ENCODE measurements at places on chromosomes 1 and 21.

DNA sequence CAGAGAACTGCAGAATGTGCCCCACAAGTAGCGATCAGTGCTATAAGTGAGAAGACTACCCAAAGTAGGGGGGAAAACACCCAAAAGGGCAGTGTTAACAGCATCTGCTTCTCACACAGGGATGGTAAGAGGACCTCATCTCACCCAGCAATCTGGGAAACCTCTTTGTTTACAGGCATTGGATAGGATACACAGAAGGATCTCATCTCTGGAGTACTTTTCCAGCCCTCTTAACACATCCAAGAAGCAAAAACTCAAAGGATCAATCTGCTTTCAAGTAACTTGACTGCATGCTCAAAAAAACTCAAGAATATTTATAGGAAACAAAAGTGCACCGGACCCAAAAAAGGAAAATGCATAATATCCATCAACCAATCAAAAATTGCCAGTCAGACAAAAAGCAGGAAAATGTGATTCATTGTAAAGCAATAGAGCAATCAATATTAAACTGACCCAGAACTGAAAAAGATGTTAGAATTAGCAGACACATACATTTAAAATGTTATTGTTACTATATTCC, 311.0 kb upstream of the CXADR start:
- DNase-seq = no peak

DNA sequence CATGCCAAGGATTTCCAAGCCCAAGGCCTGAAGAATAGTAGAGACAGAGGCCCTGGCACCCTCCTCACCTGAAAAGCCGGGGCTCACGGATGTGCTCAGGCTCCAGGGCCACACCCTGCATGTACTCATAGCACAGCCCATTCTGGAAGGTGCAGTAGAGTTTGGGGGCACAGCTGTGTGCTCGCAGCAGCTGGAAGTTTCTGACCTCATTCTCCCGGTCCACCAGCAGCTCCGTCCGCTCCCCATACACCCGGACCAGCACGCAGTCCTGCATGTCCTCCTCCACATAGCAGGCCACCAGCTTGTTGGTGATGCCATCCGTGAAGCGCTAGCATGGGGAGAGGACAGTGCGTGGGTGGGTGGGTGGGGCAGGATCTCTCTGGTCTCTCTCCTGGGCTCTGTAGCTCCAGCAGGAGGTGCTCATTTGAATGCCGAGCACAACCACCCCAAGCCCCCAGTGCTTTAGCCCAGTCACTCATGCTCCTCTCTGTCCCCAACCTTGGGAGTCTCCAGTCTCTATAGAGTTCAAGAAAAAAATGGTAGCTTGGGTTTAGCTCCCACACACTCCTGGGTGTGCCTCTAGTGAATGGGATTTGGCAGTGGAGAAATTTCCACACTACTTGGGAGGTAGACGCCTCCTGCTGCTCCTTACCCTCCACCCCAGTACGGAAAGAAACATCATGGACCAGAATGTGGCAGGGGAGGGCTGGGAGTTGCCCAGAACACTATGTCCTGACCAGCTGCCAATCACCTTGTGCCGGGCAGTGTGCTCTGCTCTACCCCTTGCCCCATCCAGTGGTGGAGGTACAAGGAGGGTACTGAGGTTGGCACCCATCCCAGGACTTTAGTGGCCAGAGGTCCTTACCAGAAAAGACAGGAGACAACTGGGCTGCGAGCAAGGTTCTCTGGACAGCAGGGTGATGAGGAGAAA, 1.9 kb downstream of the ETNK2 start:
- no peak for DNase-seq

- no peak for DNase-seq
These were observed 18.1 kb upstream of the PRDM2 start for GRCh38 chr1:13681921-13682320.

DNA sequence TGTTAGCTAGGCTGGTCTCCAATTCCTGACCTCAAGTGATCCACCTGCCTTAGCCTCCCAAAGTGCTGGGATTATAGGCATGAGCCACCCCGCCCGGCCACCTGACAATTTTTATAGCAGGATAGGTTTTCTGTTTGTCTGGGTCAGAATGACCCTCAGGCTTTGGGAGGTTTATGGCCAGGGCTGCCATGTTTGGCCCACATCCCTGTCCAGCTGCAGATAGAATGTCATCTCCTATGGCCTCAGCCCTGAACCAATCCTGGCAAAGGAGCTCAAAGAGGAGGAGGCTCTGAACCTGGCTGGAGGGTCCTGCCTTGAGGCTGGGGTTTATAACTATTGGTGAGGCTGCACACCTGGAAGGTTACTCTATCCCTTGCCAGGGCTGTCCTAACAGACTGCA, 83.0 kb downstream of the HMGB4 start:
- DNase-seq = no peak

DNA sequence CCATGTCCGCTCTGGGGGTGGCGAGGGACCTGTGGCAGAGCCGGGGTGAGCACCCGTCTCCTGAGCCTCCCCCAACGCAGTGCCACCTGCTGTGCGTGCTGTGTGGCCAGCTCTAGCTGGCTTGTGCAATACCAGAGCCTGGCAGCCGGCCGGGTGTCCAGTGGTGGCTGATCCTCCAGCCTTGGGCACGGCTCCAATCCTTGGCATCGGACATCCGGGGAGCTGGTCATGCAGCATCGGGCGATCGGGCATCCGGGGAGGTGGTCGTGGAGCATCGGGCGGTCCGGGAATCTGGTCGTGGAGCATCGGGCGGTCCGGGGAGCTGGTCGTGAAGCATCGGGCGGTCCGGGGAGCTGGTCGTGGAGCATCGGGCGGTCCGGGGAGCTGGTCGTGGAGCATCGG, 8.1 kb downstream of the SLX9 start:
- DNase-seq = no peak

DNA sequence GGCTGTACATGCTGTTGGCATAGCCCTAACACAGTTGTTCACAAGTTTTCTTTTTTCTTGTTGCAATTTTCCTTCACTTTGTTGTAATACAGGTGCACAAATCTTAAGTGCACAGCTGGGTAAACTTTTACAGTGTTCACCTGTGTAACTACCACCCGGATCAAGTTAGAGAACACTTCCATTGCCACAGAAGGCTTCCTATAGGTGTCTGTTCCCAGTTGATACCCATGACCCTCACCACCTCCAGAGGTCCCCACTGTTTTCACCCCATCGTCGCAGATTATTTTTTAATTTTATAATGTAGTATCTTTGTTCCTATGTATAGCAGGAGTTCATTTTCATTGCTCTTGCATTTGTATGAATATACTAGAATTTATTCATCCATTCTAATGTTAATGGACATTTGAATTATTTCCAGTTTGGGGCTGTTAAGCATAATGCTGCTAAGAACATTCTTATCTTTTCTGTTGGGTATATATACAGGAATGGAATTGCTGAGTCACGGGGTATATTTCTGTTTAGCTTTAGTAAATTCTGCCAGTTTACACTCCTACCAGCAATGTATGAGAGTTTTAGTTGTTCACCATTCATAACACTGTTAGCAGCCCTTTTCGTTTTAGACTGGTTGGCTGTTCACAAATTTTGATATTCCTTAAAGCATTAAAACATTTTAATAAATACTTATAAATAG, 16.4 kb downstream of the SPRTN start:
- DNase-seq = no peak

- DNase-seq = no peak
These were observed 62.4 kb upstream of the FAM3B start for GRCh38 chr21:41254090-41254700.

GRCh38 chr1:9187004-9187403, 47.6 kb upstream of the H6PD start:
- no peak for DNase-seq

- no peak for DNase-seq
These were observed 114.5 kb upstream of the KCNK2 start for GRCh38 chr1:214967865-214968575.

- no peak for DNase-seq
These were observed 363.5 kb downstream of the PTPRU start for GRCh38 chr1:29599826-29600225.

DNA sequence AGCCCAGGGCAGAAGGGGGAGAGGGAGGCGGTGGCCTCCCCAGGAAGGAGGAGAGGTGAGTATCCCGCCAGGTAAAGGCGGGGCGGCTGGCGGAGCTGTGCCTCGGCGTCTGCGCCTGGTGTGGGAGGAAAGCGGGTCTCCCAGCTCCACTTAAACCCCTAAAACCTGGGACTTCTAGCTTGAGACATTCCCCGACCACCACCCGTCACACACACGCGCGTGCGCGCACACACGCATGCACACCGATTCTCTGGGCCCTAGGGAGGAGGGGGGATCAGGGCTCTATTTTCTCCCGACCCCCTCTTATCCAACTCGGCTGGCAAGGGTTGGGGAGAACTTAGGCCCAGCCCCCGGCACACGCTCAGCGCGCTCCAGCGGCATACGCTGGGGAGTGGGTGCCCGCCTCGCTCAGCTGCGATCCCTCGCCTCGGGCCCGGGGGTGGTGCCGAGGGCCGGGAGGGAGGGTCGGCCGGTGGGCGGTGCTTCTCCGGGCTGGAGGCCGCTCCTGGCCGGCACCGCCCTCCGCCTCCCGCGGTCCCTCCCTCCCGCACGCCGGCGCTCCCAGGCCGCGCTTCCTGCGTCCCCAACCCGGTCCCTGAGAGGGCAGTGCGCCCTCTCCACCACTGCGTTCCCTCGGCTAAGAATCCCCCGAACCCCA, at the start of gene TMEM51:
Gene TMEM51 (plus strand): TSS at position 564 of the 658 bp plus-strand sequence. CDS start 61,341 bp downstream, outside the sequence.
- DNase-seq = peak; percentile 88

DNA sequence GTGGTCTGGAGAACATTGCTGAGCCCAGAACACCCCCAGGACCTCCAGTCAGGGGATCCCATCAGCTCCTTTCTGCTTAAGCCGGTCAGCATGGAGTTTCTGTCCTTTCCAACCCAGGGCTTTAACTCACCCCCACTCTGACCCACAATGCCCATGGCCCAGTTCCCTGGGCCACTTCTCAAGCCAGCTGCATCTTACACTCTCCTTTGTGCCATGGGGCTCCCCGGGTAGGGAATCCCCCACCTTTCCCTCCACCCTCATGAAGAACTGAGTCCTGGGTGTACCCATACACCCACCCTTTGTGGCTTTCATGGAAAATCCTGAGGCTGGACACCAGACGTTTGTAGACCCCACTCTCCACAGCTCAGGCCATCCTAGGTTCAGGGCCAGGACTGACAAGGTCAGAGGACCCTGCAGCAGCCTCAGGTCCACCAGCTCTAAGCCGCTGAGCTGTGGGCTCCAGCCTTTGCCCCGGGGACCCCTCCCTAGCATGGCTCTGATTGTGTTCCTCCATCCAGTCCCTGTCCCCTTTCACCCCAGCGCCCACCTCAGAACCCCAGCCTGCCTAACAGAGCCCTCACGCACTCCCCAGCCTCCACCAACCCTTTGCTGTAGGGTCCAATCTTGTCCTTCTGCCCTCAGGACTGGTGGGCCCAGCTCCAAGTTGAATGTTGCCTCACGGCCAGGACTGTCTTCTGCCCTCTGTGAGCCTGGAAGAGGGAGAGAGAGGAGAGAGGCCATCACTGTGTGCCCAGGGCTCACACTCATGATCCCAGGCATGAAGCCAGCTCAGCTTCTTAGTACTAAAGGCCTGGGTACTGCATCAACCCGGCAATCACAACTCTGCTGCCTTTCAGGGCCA, 394.8 kb downstream of the MATN1 start:
- peak; percentile 32 for DNase-seq

DNA sequence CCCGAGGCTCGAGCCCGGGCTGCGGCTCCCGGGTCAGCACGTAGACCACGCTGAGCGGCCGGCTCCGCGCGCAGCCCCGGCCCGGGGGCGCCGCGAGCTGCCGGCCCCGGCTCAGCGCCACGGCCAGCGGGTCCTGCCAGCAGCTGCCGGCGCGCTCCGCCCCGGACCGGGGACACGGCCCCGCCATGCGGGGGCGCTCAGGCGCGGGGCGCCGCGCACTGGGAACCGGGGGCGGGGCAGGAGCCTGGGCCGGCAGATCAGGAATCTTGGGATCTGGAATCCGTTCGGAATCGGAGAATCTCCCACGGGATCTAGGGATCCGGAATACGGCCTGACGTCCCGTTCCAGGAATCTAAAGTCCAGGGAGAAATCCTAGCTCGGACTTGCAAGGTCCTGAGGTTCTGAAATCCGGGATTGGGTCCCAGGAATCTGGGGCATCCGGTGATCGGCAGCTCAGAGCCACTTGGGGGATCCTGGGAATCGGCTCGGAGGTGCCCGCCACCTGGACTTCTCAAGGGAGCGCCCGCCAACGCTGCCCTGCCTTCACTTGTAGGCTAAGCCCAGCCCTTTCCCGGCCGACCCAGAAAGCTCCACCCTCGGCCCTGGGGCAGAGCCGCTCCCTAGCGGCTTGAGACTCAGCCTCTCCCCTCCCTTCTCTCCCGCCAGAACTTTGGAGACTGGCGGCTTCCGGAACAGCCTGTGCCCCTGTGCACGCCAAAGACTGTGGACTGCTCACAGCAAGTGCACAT, at the start of gene MAP3K6:
Gene MAP3K6 (minus strand): TSS at position 551 of the 749 bp plus-strand sequence. CDS start 364 bp downstream, at position 187.
- DNase-seq = peak; percentile 87

GRCh38 chr1:3530926-3531818, 76.7 kb downstream of the ARHGEF16 start:
- peak; percentile 87 for DNase-seq

GRCh38 chr1:206512851-206513180, 5.5 kb downstream of the RASSF5 start:
- DNase-seq = no peak

GRCh38 chr1:195439661-195440060, 1168.6 kb downstream of the KCNT2 start:
- DNase-seq = no peak

- DNase-seq = no peak
These were observed 16.3 kb upstream of the ERVH48-1 start for GRCh38 chr21:42941696-42942085.

GRCh38 chr1:93180723-93181613, at the start of gene CCDC18:
CCDC18 (plus strand) TSS chr1:93180724; CDS start chr1:93183362, 2,638 bp downstream.
- DNase-seq = no peak

- DNase-seq = peak; percentile 94
These were observed 498 bp upstream of the DENND2C start for GRCh38 chr1:114670083-114671010.

GRCh38 chr1:222370913-222371675, 176.8 kb downstream of the HHIPL2 start:
- no peak for DNase-seq

DNA sequence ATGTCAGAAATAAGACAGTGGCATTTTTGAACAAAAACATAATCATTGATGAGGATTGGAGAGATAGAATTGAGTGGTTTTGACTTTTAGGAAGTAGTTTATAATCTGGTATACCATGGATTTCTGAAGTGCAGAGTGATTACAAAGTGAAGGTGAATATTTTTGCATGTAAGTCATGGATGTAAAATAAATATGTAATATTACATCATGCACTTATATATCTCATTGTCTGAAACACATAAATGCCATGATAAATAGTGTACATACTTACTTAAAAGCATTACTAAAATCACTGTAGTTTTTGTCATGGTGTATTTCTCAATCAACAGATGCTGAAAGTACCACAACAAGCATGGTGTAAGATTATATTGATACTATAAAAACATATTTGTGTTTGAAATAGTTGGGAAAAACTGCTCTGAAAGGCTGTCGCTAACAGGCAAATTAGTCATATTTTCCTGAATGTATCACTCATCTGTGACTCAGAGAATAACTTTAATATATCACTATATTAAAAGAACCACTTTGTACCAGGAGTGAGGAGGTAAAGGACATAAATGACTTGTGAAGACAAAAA, 24.8 kb upstream of the RGS18 start:
- DNase-seq = no peak

- DNase-seq = no peak
These were observed 392.3 kb upstream of the PKN2 start for GRCh38 chr1:88291611-88292354.

GRCh38 chr1:214404571-214405213, 123.7 kb downstream of the SMYD2 start:
- no peak for DNase-seq

Data from ecto neural progenitor cell (in vitro differentiated cells).